ENCODE measurements at places on chromosomes 1 and 21.

DNA sequence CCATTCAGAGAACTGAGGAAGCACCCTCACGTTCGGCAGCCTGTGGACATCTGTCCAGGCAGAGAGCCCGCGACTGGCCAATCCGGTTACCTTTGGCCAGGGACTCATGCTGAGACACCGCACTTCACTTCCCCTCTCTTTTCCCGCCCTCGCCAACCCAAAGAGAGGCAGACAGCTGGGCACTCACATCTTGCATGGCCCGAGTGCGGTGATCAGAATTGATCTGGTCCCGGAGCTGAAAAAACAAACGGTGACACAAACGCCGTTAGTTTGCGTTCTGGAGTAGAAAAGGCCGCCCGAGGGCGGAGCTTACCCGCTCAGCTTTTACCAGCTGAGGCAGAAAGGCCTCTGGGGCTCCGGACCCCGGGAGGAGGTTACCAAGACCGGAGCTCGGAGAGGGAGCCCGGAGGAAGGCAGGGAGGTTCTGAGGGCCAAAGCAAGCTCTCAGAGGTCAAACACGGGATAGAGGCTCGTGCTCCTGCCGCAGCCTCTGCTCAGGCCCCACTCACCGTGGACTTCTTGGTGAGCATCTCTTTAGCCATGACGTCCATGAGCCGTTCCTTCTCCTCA is 376 bp downstream of the SF3A3 start:
- no peak for DNase-seq

- DNase-seq, result no peak
Observed at GRCh38 chr1:52305417-52306226, 60.4 kb downstream of the CC2D1B start.

DNA sequence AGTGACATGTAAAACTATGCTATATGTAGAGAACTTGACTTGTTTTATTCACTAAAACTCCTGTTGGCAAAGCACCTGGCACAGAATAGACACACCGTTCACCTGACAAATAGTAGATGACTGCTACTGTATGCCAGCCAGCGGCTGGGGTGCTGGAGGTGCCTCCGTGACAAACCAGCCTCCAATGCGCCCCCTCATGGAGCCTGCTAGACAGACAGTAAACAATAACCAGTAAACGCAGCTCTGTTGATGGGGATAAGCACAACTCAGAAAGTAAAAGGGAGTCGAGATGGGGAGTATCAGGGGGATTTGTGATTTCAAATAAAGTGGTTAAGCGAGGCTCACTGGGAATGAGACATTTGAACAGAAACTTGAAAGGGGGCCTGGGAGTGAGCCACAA is 107.2 kb downstream of the PRDM2 start:
- DNase-seq, result no peak

GRCh38 chr1:155297384-155297783 is 3.9 kb downstream of the PKLR start:
- no peak for DNase-seq

DNA sequence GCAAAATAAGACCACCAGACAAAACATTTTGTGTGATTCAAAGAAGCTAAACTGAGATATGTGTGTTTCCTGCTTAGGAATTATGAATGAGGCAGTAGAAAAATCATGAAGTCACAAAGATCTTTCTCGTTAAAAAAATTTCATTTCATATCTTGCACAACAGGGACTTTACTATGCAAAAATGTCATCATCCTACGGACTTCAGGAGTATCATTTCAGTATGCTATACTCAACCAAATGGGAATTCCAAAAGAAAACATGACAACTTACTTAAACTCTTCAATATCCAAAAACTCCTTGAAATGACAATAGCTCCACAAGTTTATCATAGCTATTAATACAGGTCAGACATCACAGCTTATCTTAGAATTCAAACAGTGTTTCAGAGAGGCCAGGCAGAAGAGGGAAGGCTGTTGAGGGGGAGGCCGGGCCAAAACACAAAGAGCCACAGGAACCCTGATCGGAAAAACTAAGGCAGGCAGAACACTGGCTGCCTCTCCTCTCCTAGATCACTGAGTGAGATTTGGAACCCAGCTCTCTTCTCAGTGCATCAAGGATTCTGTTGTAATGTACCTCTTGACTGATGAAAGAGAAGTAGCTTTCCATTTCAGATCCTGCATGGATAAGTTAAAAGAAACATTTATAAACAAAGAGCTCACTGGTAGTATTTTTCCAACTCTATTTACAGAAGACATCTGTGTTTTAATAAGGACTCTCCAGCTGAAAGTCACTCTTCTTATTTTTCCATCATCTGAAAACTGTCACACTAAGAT is 66.9 kb downstream of the TESK2 start:
- no peak for DNase-seq

DNA sequence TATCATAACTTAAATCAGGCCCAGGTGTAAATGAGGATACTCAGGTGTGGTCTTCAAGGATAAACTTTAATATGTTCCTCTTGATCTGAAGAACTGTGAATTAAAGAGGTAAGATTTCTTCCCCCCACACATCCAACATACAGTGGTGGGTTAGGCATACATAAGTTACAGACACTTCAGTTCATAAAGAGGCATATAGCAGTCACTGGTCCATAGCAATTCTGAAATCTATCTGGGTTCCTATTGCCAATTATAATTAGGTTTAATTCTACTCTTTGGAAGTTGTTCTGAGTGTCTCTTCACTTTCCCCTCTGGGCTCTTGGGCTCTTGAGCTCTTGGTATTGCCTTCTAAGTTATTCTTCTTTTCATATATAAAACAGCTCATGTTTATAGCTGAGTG is 32.5 kb upstream of the TSPAN2 start:
- no peak for DNase-seq

DNA sequence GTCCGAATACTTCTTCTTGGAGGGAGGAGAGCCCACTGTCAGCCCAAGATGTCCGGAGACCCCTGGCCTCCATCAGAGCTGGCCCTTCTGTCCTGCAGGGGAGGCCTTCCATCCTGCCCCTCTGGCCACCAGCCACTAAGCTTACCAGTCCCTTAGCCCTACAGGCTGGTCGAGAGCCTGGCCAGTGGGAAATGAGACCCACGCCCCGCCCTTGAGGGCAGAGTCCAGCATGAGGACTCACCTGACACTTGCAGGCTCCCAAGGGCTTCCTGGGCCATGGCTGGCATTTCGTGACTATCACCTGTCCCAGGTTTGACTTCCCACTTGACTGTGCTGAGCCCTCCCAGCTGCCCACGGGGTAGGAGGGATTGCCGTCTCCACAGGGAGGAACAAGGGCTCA is 361.8 kb upstream of the VAMP3 start:
- DNase-seq, result no peak

DNA sequence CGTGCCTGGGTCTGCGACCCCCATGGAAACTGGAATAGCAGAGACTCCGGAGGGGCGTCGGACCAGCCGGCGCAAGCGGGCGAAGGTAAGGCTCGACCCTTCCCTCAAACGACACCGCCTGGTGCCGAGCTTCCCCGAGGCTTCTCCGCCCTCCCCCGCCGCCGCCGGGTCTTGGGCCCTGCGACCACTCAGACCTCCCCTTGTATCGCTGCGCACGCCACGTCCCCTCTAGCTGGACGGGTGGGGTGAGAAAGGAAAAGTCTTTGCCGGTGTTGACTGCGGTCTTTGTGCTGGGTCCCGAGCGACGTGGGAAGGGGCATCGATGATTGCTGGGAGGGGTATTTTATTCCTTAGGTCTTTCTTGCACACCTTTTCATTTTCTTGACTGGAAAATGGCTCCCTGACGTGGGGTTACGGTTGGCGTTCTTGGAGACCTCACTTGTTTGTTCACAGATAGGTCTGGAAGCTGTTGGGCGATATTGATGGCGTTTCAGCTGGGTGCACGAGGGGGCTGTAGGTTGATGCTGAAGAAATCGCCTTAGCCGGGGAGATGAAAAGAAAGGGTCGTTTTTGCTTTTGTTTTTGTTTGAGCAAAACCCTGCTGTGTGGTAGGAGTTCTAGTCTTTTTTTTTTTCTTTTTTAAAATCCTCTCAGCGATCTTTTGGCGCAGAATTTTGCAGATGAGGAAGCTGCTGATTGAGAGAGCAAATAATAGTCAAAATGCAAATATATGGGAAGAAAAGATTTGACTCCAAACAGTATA is 776 bp downstream of the KDM1A start:
- DNase-seq, result no peak

- no peak for DNase-seq
Observed at GRCh38 chr1:54011316-54012007, 6.5 kb downstream of the LDLRAD1 start.

DNA sequence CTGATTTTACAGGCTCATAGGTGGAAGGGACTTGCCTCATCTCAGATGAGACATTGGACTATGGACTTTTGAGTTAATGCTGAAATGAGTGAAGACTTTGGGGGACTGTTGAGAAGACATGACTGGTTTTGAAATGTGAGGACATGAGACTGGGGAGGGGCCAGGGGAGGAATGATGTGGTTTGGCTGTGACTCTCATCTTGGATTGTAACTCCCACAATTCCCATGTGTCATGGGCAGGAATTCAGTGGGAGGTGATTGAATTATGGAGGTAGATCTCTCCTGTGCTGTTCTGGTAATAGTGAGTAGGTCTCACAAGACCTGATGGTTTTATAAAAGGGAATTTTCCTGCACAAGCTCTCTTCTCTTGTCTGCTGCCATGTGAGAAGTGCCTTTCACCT is 20.8 kb downstream of the SCYL3 start:
- DNase-seq, result no peak

- peak; percentile 85 for DNase-seq
Observed at GRCh38 chr1:206001476-206001888, 1.7 kb downstream of the RAB7B start.

GRCh38 chr1:158972841-158973240 is 36.9 kb upstream of the IFI16 start:
- DNase-seq, result no peak

GRCh38 chr21:44969931-44970755 is 30.3 kb downstream of the SLX9 start:
- no peak for DNase-seq

DNA sequence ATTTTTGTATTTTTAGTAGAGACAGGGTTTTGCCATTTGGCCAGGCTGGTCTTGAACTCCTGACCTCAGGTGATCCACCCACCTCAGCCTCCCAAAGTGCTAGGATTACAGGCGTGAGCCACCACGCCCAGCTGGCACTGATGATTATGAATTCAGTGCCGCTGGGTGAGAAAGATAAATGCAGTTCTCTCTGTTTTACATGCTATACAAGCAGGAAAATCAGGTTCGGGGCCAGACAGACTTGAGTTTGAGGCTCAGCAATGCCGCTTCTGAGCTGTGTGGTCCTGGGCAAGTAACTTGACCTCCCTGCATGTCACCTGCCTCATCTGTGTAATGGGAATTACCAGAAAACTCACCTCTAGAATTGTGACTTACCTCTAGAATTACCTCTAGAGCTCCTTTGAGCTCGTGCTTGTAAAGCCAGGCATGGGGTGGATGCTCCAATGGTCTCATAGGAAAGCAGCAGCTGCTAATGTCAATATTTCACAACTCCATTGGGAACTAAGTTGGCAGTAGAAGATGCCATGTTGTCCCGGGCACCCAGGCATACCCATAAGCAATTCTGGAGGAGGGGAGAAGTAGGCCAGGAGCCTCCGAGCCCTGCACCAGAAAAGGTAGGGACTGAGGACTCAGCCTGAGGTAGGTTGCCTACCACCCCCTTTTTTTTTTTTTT is 119.8 kb upstream of the SLC25A33 start:
- no peak for DNase-seq

DNA sequence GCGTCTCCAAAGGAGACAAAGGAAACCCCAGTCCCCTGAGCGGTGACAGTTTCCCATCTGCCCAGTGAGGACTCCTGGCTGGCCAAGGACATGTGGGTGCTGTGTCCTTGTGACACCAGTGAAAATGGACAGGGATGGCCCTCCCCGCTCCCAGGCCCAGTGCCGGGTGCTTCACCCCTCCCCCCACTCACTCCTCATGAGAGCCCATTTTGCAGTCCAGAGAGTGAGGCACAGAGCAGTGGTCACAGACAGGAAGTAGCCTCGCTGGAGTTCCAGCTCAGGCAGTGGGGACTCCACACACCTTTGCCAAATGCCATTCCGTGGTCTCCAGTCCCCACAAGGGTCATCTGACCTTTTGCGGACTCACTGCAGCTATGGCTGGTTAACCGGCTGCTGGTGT is 642.9 kb downstream of the PTPRU start:
- DNase-seq, result no peak
